ENCODE measurements at places on chromosomes 1 and 21.

DNA sequence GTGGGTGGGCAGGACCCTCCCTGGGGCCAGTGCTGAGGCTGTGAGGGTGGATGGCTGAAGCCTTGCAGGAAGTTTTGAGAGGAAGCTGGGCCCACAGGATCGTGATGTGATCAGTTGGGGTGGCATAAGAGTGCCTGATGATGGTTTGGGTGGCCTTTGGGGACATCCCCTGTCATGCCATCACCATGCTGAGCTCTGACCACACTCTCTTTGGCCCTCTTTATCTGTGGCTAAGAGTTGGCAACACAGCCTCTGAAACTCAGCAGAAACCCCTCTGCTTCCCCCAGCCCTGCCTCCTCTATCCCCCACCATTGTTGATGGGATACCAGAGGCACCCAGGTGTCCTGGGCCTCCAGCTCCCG is 19.8 kb downstream of the MIIP start:
- DNase-seq: no peak

DNA sequence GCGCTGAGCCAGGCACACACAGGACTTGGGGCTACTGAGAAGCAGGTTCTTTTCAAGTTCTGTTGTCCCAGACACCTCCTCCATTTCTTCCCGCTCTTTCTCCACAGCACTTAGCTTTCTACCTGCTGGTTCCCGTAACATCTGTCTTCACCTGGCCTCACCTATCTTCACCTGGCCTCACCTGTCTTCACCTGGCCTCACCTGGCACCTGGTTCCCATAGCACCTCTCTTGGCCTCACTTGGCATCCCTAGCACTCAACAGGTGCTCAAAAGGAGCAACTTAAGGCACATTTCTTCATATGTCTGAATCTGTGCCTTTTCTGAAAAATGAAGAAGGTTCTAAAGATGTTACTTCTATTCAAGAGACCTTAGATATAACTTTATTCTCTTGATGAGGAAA is 10.4 kb downstream of the KCNK1 start:
- DNase-seq: no peak

GRCh38 chr1:202367271-202367670 is 18.8 kb downstream of the PPP1R12B start:
- no peak for DNase-seq

DNA sequence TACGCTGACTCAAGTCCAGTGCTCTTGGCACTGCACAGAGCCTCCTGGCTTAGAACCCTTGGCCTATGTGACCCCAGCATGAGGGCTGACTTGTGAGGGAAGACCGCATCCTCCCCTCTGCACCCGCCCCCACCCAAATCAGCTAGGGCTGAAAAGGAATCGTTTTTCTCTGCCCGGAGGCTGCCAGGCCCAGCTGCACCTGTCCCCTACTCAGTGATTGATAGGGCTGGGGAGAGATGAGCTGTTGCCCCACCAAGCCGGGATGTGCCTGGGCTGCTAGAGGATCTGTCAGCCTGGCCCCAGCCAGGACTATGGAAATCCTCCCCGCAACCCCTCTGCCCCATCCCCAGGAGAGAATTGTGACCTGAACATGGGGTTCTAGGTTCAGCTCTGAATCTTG is 20.6 kb downstream of the MYOG start:
- no peak for DNase-seq
